ENCODE measurements at places on chromosomes 16 and 17. TPM values are rescaled to one million over a fixed set of nuclear protein-coding genes. Genes with fewer than 3 reads are reported as not detected.

Gene BIRC5
- 48.8 TPM for polyA plus RNA-seq

Gene PRSS33
- polyA plus RNA-seq = 0.17 TPM

Gene ZNF213
- polyA plus RNA-seq = 1.6 TPM

Gene SMIM5
- polyA plus RNA-seq = not detected

Gene MT1M
- 2.1 TPM for polyA plus RNA-seq

Gene TLCD1
- 101 TPM for polyA plus RNA-seq

Gene KRTAP9-9
- polyA plus RNA-seq = not detected

Gene MRPL58
- polyA plus RNA-seq = 43.2 TPM

Gene ODAD4
- polyA plus RNA-seq = 0.48 TPM

Gene GRAPL
- 0.15 TPM for polyA plus RNA-seq

Gene SPATA22
- 0.06 TPM for polyA plus RNA-seq

Gene ATP2C2
- 1.2 TPM for polyA plus RNA-seq

Gene CA7
- polyA plus RNA-seq = 4.7 TPM

Gene PMFBP1
- 0.32 TPM for polyA plus RNA-seq

Gene IL17C
- polyA plus RNA-seq = 1.9 TPM

Gene SULT1A2
- 0.44 TPM for polyA plus RNA-seq

Gene TEDC2
- polyA plus RNA-seq = 55.6 TPM

Gene AARS1
- 130 TPM for polyA plus RNA-seq

Gene TBC1D3L
- 7.2 TPM for polyA plus RNA-seq

Gene CIBAR2
- 0.18 TPM for polyA plus RNA-seq

Gene SLC13A2
- not detected for polyA plus RNA-seq

Gene HBZ
- 0.12 TPM for polyA plus RNA-seq

Gene NOL3
- 4.6 TPM for polyA plus RNA-seq

Gene PEX12
- 5.9 TPM for polyA plus RNA-seq

Gene CTRB2
- not detected for polyA plus RNA-seq

Gene TERF2IP
- 5.5 TPM for polyA plus RNA-seq

Gene TMEM220
- polyA plus RNA-seq = 4.1 TPM

Gene UNC45B
- 0.06 TPM for polyA plus RNA-seq

Gene KRT13
- 0.09 TPM for polyA plus RNA-seq

Gene NFE2L1
- 143 TPM for polyA plus RNA-seq

Gene HS3ST3A1
- 6.5 TPM for polyA plus RNA-seq

Gene SLC4A1
- 0.09 TPM for polyA plus RNA-seq

Gene KRTAP2-2
- not detected for polyA plus RNA-seq

Gene PIP4K2B
- 24.8 TPM for polyA plus RNA-seq

Gene MT1H
- 95.7 TPM for polyA plus RNA-seq

Gene CLEC18B
- 0.24 TPM for polyA plus RNA-seq

Gene C16orf74
- polyA plus RNA-seq = 9.3 TPM

Gene CDT1
- 141 TPM for polyA plus RNA-seq

Gene OR4D1
- 0.39 TPM for polyA plus RNA-seq

Gene CRISPLD2
- polyA plus RNA-seq = 3.6 TPM

Gene PRDM7
- polyA plus RNA-seq = not detected

Gene STARD3
- polyA plus RNA-seq = 116 TPM

Gene PARN
- polyA plus RNA-seq = 21.4 TPM

Gene PPY
- 0.26 TPM for polyA plus RNA-seq

Gene ACSM2B
- polyA plus RNA-seq = not detected

Gene ASPA
- not detected for polyA plus RNA-seq

Gene CHAD
- 0.06 TPM for polyA plus RNA-seq

Gene GRIN2A
- polyA plus RNA-seq = 0.18 TPM

Gene CLEC3A
- not detected for polyA plus RNA-seq

Measured in H1 (cell line).